H9 (cell line): ENCODE measurements at places on chromosomes 12 and 14. TPM values are rescaled to one million over a fixed set of nuclear protein-coding genes. Genes with fewer than 3 reads are reported as not detected.

DNA sequence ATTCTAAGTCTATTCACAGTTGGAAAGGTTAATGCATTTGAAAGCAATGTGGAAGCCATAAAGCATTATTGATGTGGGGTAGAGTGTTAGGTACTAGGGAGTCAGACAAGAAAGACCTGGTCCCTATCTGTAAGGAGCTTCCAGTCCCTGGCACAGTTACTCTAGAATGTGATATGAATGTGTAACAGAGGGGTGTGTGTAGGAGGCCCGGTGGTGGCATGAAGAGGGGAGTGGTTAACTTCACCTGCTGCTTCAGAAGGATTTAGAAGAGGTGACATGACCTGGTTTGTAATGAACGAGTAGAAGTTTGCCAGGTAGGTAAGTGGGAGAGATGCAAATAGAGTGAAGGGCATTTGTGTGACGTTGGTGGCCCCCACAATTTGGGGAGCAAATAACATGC is 15.1 kb upstream of the GALNT6 start:
- no peak overlapping the region for H3K27ac ChIP-seq
- no peak overlapping the region for H3K4me3 ChIP-seq
- no peaks in the 10 kb centered on the region for H3K27me3 ChIP-seq
- no peaks in the 10 kb centered on the region for H3K4me1 ChIP-seq

GRCh38 chr12:12891881-12892355 is 556 bp downstream of the GPRC5A start:
- no peaks in the 10 kb centered on the region for H3K4me1 ChIP-seq
- H3K4me3 ChIP-seq = peak overlapping the region; percentile 91
- no peaks in the 10 kb centered on the region for H3K36me3 ChIP-seq
- no peak overlapping the region for H3K27ac ChIP-seq

- DNase-seq = no peak
- no peaks in the 10 kb centered on the region for H3K4me1 ChIP-seq
- peaks cover 16% of the 10 kb centered on the region for H3K36me3 ChIP-seq
- no peak overlapping the region for H3K4me3 ChIP-seq
- H3K27me3 ChIP-seq = no peaks in the 10 kb centered on the region
Measured at GRCh38 chr12:105433804-105434203, 103.3 kb downstream of the C12orf75 start.

DNA sequence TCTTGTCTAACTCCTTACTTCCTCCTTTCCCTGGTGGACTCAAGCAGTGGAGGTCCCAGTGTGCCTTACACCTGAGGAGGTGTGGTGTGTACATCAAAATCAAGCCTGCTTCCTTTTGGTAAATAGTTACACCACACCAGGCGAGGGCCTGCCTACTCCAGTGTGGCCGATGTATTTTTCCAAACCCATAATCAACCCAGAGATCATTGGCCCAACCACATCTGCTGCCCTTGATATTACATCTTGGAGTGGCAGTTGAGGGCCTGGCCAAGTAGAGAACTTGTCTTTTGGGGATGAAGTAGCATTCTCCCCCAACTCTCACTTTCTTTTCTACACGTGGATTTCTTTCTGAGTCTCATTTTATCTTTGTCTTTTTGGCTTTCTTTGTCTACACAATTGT is 187.4 kb downstream of the EFCAB11 start:
- DNase-seq = no peak
- H3K27ac ChIP-seq = no peak overlapping the region
- peaks cover 4% of the 10 kb centered on the region; the same call in 1 of the 2 replicates for H3K4me1 ChIP-seq
- H3K36me3 ChIP-seq = no peaks in the 10 kb centered on the region; the same call in 2 of the 3 replicates
- H3K4me3 ChIP-seq = no peak overlapping the region
- no peaks in the 10 kb centered on the region for H3K27me3 ChIP-seq

DNA sequence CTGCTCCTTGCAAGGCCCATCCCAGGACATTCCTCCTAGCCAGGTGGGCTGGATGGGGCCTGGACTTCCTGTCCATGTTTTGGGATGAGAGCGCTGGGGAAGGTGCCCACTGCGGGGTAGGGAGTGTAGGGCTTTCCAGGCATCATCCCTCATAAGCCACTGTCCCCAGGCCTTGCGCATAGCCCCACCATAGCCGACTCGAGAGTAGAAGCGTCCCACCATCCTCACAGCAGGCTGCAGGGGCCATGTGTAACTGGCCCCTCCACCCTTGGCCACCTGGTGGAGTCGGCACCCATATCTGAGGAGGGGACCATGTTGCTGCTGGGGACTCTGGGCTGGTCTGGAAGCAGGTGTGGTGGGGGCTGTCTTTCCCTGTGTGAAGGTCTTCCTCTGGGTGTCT is 30.5 kb downstream of the SH2B3 start:
- H3K27ac ChIP-seq = no peak overlapping the region
- H3K4me3 ChIP-seq = 0 out of 2 replicates have a peak overlapping the region, but pooled peaks have one; percentile 19
- DNase-seq = no peak
- H3K36me3 ChIP-seq = peaks cover 5% of the 10 kb centered on the region

GRCh38 chr12:76084863-76085519 is 506 bp upstream of the NAP1L1 start:
- H3K27ac ChIP-seq = no peak overlapping the region
- peaks cover 17% of the 10 kb centered on the region for H3K36me3 ChIP-seq
- no peaks in the 10 kb centered on the region for H3K27me3 ChIP-seq
- H3K4me1 ChIP-seq = 0 out of 2 replicates have a peak, but pooled peaks cover under 1% of the 10 kb centered on the region
- H3K4me3 ChIP-seq = peak overlapping the region; percentile 97

- H3K27me3 ChIP-seq = no peaks in the 10 kb centered on the region
- no peak overlapping the region for H3K4me3 ChIP-seq
- H3K4me1 ChIP-seq = no peaks in the 10 kb centered on the region
Measured at GRCh38 chr12:5232826-5233500, 189.3 kb downstream of the KCNA5 start.

PTHLH gene
- total RNA-seq = 0.35 and 0.39 TPM in 2 replicates

INSM2 gene
- not detected in 2 replicates for total RNA-seq

RPL10L gene
- total RNA-seq = not detected in 2 replicates
